ENCODE measurements at places on chromosomes 5 and 9.

- DNase-seq, result peak; percentile 32
Observed at GRCh38 chr5:139690064-139690802, 42.1 kb downstream of the CXXC5 start.

GRCh38 chr9:128643519-128644300 is 12.9 kb downstream of the DYNC2I2 start:
- no peak for DNase-seq

DNA sequence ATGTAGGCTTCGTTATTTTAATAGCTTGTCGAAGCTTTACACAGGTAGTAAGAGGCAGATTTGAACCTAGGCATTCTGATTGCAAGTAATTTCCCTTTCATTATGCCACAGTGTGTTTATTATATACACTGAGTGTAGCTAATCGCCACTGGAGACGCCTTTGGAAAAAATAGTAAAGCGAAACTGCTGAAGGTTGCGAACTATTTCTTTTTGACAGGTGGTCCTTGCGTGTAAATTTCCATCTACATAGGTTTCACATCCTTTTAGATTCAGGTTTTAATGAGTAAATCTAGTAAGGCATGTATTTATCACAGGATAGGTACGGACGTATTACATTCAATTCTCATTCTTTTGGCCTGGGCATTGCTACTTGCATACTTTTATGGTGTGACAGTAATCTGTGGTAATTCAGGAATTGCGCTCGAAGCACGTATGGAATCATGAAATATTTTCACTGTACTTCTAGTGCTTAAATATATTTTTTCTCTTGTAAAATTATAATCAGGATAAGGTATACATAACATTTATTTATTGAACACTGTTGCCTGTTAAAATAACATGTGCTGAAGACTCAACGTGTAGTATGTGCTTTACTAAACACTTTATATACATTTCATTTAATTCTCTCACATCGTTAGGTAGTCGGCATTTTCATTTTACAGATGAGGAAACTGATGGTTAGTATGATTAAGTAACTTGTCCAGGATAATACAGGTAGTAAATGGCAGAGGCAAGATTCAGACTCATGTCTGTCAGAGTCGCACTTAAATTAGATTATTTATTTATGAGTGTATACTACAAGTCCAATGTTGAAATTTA is 1.8 kb downstream of the MARCHF6 start:
- no peak for DNase-seq

DNA sequence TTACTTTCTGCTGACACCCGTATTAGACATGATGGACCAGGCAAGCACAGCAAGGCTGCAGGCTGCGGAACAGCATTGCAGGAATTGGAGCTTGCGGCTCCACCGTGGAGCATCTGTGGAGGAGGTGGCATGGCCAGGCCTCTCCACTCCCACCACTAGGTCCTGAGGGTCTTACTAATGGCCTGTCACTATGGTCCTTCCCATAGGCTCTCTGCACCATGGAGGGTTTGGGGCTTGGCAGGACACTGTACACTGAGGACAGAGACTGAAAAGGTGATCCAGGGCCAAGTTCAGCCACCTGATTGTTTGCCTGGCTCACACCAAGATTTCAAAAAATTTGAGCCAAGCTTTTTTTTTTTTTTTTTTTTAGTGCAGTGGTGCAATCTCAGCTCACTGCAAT is 14.3 kb upstream of the ZBTB43 start:
- no peak for DNase-seq

GRCh38 chr5:16542236-16542635 is 74.6 kb downstream of the RETREG1 start:
- no peak for DNase-seq

GRCh38 chr9:16154521-16155078 is 601.8 kb downstream of the CCDC171 start:
- no peak for DNase-seq

GRCh38 chr9:16509997-16510396 is 360.5 kb downstream of the BNC2 start:
- no peak for DNase-seq

DNA sequence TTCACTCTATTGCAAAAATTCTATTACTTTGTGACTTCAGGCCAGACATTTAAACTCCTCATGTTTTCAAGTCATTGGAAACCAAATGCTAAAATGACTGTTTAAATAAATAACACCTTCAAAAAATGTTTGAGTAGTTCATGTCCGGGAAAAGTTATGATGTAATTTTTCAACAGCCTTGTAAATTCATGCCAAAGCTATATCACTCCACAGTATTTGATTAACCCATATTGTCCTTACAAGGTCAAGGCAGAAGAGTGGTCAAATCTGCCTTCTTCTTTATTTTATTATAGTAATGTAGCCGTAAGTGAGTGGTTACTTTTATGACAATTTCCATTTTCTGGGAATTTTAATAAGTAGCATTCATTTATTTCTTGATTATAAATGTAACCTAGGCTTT is 72.8 kb downstream of the ADCY2 start:
- no peak for DNase-seq

DNA sequence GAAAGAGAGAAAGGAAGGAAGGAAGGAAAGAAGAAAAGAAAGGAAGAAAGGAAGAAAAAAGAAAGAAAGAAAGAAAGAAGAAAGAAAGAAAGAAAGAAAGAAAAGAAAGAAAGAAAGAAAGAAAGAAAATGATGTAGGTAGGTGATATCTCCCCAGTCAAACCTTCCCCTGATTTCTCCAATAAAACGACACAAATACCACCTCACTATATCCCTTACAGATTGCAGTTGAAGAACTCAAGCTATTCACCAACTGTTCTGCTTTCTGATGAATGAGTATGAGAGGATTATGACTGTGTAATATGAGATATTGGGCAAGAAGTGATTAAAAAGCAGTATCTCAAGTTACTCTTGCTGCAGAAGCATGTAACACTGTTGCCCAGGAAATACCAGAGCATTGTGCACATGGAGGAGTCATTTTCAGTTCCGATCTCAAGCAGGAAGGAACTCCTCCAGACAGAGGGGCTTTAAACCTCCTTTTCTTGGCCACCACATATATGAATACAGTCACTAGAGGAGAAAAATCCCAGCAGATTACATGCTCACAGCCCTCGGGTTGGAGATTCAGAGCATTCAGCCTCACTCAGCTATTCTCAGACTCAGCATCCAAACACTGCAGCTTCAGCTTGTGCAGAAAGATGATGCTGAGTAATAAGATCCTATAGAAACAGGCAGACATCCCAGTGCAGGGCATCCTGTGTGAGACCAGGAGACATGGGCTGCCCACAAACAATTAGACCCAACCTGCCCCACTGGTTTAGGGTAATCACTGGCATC is 61.4 kb downstream of the UGCG start:
- DNase-seq, result peak; percentile 18

GRCh38 chr5:173004013-173004412 is 20.4 kb downstream of the ATP6V0E1 start:
- no peak for DNase-seq

DNA sequence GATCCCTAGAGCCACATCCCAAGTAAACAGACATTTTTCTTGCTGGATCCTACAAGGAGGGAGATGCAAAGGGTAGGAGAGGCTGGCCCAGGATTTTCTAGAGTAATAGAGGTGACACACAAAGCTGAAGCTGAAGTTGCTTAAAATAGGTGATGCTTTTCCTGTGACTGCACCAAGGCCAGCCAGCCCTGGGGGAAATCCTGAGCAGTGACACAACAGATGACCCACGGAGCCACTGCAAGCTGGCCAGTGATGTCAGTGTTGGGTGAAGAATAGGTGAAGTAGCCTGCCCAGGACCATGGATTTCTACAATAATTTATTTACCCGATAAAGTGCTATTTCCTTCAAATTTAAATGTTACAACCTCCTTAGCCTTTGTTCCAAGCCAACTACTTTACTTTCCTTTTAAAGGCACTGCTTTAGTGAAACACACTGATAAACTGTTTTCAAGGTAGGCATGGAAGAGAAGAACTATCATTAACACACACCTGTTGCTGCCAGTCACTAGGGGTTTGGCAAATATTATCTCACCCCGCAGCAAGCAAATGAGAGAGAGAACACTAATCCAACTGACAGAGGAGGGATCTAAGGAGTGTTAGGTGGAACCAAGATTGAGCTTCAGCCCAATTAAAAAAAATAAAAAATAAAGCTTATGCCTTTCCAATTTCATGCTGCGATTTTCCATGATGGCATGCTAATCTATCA is 123.5 kb downstream of the CTNND2 start:
- no peak for DNase-seq

- DNase-seq, result no peak
Observed at GRCh38 chr9:98673681-98674080, 35.1 kb downstream of the GABBR2 start.

DNA sequence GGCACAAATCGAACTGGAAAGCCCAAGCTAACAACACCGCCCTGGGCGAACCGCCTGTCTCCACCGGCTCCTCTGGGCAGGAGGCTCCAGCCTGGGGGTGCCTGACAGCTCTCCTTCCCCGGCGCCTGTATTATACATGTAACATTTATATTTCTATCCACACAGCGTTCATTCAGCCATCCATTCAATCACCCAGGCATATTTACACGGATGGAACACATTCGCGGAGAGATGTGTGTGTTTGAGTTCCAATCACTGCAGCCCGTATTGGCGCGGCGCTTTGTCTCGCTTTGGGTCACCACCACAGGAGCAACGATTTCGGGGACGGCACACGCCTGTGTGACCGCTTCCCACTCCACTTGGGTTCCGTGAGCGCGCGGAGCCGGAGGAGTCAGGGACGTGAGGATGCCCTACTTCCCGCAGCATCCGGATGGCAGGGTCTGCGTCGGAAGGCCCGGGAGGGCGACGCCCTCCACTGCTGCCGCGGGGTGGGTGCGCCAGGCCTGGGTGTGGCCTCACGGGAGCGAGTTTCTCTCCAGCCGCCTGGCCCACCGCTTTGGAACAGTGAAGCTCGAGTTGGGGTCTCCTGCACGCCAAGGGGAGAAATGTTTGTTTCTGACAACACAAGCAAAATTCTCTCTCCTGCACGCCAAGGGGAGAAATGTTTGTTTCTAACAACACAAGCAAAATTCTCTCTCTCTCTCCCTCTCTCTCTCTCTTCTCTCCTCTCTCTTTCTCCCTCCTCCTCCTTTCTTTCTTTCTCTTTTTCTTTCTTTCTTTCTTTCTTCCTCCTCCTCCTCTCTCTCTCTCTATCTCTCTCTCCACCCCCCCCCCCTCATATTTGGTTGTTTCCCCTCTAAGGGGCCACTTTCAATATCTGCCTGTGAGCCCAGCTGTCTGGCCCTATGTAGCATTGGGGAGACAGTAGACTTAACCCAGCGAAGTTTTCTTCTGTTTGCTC is 1.1 kb upstream of the SV2C start:
- no peak for DNase-seq

DNA sequence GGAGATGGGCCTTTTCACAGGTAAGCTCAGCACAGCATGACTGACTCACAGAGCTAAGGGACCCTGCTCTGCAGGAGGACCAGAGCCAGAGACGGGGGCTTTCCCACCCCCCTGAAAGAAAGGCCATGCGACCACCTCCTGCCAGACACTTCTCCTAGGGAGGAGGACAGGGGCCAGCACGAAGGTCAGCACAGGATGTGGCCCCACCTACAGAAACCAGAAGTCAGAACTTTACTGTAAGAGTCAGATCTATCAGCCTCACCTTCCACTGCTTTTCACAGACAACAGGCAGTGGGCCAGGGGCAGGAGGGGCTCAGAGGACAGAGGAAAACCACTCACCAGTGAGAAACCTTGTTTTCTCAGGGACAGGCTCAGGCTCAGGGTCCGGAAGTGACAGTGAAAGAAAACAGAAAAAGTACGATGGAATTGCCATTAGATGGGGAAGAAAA is 37.9 kb downstream of the CCNJL start:
- no peak for DNase-seq

DNA sequence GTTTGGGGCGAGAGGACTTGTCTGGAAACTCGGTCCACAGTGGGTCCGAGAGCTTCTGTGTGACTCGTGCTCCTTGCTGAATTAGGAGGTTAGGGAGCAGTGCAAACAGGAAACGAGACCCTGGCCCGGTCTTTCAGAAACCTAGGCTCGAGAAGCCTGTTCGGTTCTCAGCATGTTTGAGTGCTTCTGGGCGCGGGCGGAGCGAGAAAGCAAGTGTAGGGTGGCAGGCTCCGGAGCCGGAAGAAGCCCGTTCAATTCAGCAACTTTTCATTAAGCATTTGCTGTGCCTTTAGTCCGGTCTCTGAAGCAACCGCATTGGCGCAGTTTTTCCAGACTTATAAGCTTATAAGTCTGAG is 547 bp downstream of the CLTA start:
- peak; percentile 61 for DNase-seq
